ENCODE measurements at places on chromosomes 11 and 22.

DNA sequence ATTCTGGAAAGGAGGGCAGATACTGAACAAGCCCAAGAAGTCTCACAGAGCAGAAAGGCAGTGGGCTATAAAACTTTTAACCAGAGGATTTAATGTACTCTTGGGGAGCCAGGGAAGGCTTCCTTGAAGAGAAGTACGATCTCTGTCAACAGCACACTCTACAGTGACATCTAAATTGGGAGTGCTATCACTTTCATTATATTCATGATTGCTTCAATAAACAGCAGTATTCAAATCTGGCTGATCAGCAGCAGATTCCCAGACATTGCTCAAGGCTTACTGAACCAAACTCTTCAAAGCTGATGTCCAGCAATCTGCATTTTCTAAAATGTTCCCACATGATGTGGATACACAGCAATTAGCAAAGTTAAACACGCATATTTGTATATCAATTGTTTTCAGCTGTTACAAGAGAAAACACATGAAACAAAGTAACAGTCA lies 44.2 kb downstream of the SYTL2 start:
- peak; percentile 81 for DNase-seq

DNA sequence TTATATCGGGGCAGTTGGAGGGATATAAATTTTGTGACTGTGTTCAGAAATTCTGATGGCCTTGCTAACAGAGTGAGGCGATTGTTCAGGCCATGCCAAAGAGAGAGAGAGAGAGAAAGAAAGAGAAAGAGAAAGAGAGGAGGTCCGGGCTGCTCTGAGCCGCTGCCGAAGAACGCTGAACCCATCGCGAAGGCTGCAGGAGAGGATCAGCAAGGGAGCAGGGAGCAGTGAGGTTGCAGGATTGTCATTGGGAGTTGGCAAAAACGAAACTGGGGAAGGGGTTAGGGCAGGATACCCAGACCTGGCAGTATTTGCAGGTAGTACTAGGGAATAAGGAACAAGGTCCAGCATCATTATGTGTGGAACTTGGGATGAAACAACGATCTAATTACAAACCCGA lies 537.1 kb downstream of the INSC start:
- no peak for DNase-seq

DNA sequence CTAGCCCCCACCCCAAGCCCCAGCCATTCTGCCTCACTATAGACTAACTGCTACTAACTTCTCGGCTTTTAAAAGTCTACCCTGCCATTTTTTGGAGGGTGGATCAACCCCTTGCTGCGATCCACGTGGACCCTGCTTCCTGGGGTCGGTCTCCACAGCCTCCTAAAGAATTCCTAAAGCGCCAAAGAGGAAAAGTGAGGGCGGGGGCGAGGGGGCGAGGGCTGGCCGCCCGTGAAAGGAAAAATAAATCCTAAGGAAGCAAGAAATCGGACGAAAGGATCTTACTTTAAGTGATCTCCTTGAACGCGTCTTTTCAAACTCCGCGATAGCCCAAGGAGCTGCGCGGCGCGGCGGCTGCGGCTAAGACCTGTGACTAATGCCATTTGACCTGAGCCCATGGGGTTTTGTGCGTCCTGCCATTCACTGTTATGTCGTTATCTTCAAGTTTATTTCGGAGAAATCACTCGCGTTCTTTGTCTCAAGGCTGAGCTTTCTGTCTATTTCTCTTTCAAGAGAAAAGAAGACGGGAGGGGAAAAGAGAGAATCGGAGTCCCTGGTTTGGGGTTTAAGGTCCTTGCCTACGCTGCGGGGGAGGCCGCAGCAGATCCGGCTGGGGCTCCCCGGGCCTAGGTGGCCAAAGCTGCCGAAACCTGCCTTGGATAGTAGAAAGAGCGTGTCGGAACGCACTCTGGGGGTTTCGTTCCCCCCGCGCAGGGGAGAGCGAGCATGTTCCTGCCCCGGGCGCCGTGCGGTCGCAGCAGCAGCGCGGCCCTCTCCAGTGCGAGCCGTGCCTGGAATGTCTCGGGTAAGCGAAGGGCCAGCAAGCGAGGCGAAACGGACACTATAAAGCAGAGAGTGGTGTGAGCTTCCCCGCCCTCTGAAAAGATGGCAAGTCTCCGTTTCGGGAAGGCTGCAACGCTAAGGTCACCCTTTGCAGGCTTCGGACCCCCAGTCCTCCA lies 2.8 kb upstream of the DBX1 start:
- no peak for DNase-seq

DNA sequence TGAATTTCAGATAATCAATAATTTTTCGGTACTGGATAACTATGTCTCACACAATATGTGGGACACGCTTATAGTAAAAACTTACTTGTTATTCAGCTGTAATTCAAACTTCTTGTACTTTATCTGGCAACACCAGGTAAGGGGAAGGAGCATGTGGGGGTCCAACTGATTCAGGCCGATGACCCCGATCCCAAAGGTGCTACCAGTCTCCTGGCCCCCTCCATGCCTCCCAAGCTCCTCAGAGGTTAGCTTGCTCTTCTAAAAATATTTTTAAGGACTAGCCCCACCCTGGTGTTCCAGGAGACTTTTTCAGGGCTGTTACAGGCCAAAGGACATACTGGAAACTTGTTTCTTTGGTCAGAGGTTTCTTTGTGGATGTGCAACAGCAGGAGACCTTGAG lies 61.8 kb upstream of the ALX4 start:
- no peak for DNase-seq

GRCh38 chr11:126167488-126167887 lies 44.0 kb downstream of the RPUSD4 start:
- DNase-seq: no peak

GRCh38 chr22:19826619-19826950 lies 28.1 kb downstream of the GNB1L start:
- no peak for DNase-seq

- no peak for DNase-seq
These were observed 32.1 kb downstream of the IFT27 start for GRCh38 chr22:36743591-36744412.

GRCh38 chr11:18294862-18295261 lies 27.1 kb downstream of the HPS5 start:
- no peak for DNase-seq

DNA sequence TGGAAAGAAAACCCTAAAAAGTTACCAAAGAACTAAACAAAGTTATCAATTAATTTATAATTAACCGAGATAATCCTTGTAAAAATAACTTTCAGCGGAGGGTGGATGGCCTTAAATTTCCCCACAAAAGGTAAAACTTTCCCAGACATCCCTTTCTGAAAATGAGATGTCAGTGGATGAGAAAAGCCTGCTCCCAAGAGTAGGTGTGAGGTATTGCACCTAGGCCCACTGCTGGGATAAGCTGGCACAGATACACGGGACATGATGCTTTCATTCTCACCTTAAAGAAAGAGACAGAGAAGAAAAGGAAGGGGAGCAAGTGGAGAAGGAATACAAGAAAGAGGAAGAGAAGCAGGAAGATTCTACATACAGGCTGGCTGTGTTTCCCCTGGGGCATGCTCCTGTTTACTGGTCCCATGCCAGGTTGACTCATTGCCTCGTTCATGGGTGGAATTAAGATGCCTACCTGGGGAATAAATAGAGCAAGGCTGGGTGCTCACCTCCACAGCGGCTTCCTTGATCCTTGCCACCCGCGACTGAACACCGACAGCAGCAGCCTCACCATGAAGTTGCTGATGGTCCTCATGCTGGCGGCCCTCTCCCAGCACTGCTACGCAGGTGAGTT lies at the start of gene SCGB2A2:
SCGB2A2 (plus strand) TSS at position 505 of the 625 bp plus-strand sequence; CDS start at position 564, 59 bp downstream.
- DNase-seq: no peak

- peak; percentile 49 for DNase-seq
These were observed 9.8 kb upstream of the DDX10 start for GRCh38 chr11:108654994-108655631.

GRCh38 chr11:14193644-14194043 lies 165.3 kb downstream of the RRAS2 start:
- DNase-seq: no peak

DNA sequence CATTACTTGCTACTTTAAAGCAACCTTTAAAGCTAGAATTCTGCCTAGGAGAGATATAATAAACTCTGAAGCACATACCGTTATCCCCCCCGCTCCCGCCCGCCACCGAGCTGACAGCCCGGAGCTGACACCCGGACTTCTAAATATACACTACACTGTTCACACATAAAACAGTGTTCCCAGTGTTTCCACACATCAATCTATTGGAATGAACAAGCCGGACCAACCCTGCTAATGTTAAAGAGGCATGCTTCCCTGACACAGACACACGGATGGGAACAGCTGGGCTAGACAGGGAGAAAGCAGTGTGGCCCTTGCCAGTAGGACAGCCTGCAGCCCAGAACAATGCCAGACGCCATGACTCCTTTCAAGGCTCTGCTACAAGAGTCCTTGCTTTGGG lies 108.4 kb upstream of the CSNK2A3 start:
- no peak for DNase-seq

DNA sequence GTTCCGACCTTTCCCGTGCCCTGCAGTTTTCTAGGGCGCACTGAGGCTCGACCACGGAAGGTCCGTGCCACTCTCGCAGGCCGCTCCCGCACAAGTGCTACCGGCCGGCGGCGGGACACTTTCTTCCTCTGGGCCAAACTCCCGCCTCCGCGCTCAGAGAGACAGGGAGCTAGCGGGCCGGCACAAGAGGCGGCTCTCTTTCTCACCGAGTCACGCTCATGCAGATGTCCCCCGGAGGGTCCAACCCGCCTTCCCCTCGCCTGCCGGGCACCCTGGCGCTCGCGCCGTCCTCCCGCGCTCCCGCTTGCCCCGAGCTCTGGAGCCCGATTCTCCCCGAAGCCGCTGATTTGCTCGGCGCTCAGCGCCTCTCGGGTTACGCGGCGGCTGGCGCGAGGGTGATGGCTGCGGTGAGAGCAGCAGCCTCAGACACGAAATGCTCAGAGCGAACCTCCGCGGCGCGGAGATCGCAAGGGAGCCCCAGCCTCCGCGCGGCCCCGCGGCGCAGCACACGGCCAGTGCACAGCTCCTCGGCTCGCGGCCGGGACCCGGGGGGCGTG lies 1.0 kb downstream of the LMO1 start:
- DNase-seq: no peak

DNA sequence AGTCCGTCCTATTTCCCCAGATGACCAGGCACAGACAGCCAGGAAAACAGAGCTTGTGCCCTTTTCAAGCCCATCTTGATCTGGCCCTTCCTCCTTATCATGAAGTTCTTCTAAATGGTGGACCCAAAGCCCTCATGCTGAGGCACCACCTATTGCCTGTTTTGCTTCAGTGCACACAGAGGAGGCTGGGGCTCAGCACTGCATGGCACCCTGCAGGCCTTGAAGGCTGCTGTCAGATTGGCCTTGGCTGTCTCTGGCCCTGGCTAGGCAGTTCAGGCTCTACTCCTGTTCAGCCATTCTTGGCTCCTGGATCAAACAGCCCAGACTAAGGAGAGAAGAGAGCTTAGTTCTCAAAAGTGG lies 49.2 kb downstream of the OTOG start:
- no peak for DNase-seq

DNA sequence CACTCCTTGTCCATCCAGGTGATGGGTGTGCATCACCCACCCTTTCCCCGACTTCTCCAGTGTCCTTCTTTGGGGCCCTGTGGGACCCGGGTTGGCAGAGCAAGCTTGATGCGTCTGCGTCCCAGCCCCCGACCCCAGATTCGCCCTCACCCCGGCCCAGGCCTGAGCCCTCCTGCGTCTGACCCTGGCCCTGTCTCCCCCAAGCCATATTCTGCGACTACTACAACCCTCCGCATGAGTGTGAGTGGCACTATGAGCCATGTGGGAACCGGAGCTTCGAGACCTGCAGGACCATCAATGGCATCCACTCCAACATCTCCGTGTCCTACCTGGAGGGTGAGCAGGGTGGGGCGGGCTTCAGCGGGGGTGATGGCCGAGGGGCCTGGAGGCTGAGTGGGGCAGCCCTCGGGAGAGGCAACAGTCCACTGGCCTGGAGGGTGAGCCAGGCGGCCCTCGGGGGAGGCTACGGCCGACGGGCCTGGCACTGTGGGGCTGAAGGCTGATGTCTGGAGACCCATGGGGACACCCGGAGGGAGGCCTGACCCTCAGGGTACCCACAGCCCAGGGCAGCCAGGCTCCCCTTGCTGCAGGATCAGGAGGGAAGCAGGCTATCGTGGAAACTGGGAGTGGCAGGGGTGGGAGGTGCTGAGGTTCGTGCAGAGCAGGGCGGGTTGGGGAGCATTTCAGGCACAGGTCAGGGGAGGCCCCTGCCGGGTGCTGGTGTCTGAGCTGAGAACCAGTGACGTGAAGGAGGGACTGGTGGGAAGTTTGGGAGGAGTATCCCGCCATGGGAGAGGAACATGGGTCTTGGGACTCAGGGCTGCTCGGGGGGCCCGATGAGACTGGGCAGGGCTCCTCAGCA lies 15.3 kb downstream of the MUC2 start:
- DNase-seq: no peak

GRCh38 chr11:121590772-121591404 lies 138.1 kb upstream of the SORL1-AS1 start:
- DNase-seq: no peak

DNA sequence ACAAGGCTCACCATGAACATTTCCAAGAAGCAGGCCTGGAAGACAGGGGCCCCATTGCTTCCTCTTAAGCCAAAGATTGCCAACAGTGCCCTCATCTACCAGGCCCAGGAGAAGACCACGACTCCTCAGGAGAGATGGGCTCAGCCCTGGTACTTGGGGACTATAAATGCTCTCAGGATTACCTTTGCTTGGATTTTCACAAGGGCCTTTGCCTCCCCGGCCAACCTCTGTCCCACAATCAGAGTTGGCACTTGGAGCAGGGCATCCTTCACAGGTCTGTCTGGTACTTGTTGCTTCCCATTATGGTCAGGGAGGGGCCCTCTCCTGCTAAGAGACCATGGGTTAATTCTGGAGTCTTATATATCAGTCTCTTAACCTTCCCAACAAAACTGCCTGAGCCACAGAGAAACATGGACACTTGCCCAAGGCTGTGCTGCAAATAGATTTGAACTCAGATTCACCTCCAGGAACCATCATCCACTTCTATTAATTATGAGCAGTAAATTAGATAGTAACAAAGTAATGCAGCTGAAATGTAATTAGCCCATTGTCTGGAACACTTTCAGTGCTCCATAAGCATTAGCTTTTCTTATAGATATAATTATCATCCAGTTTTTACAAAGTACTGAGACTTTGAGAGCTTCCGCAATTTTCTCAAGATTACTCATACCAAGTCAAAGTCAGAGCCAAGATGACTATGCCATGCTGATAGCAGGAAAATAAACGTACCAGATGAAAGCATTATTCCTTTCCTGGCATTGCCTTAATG lies 33.5 kb downstream of the POU2AF3 start:
- no peak for DNase-seq

DNA sequence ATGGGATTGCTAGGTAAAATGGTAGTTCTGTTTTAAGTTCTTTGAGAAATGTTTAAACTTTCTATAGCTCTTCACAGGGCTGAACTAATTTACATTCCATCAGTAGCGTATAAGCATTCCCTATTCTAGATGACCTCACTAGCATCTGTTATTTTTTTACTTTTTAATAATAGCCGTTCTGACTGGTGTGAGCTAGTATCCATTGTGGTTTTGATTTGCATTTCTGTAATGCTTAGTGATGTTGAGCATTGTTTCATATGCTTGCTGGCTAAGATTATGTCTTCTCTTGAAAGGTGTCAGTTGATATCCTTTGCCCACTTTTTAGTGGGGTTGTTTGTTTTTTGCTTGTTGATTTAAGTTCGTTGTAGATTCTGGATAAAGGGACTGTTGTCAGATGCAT lies 35.9 kb downstream of the MMP27 start:
- no peak for DNase-seq
